ENCODE measurements at places on chromosomes 1 and 21.

GRCh38 chr21:17191346-17191993 lies 321.4 kb upstream of the CXADR start:
- DNase-seq, result no peak

GRCh38 chr1:47555841-47556560 lies 118.2 kb downstream of the FOXD2 start:
- DNase-seq, result no peak

DNA sequence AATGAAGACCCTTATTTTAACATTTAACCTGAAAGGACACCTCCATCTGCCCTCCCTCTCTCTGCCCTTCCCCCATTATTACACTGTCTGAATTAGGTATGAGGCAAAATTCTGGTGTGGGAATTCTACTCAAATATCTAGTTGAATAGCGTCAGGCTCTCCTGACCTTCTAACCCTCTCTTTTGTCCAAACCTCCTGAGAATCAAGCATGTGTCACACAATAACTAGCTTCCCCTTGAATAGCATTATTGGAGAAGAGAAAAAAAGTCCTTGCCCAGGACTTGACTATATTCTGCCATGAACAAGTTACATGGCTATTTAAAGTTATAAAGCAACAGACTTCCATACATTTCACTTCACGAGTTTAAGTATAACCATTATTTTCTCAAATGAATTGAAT lies 35.5 kb downstream of the USH2A start:
- DNase-seq, result no peak

DNA sequence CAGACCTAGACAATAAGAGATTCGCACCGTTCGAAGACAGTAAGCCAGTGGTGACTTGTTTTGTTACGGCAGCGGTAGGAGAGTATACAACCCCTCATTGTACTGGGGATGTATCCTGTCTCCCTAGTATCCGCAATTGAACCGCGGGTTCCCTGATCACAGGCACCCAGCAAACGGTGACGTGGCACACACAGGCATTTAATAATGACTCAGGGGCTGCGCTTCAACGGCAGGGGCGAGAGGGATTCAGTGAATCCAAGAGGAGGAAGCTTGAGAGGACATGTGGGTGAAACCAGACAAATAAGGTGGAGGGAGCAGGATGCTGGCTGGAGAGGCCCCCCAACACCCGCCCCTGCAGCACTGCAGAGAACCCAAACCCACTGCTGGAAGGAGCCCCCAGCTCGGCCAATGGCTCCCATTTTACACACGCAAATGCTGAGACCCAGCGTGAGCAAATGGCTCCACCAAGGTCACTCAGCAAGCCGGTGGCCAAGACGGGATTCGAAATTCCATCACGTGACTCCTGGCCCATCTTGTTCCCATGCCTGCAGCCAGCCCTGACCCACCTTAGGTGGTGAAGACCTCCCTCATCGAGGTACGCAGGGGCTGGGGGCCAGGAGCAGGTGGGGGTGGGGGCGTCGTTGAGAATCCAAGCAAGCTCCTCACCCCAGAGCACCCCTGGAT lies 149.9 kb downstream of the SYF2 start:
- no peak for DNase-seq

- no peak for DNase-seq
Observed at GRCh38 chr1:225972344-225973152, 26.6 kb downstream of the SDE2 start.
